ENCODE measurements at places on chromosomes 13 and 19.

GRCh38 chr13:60150538-60150937 is 13.2 kb downstream of the DIAPH3 start:
- DNase-seq: no peak

DNA sequence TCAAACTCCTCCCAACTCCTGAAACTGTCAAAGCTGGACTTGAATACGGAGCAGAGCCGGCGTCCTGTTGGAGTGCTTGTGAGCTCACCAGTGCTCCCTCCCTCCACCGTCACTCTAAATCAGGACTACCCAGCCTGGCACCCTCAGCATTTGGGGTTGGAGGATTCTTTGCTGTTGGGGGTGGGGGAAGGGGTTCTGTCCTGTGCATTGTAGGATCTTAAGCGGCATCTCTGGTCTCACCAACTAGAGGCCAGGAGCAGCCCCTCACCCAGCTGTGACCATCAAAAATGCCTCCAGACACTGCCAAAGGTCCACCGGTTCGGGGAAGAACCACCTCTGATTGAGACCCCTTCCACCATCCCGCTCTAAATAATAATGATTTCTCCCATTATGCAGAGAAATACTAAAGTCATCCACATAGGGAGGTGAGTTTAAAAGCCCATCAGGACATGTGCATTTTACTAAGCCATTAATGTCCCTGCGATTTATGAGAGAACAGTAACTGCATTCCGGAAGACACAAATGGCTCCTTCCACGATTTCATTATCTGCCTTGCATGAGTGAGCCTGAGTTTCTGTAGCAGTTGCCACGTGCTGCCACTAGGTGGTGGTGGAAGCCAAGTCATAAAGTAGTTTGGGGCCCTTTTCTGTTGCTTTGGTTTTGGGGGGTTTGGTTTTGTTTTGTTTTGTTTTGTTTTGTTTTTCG is 16.1 kb upstream of the USP29 start:
- DNase-seq: peak; percentile 62

DNA sequence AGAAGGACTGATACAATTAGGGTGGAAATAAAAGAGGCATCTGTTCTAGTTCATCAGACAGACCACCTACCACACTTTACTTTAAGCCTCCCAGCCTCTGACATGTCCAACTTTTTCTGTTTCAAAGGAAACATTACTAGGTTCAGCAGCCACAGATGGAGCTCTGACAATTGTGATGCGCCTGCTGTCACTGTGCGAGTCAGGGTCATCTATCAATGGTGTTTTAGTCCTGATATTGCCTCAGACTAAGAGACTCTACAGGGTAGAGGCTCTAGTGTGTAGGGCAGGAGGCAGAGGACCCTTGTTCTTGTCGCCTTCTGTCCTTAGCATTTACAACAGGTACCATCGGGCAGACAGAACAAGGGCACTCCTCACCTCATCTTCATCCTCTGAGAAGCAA is 685.0 kb upstream of the SGCG start:
- no peak for DNase-seq

- DNase-seq: no peak
Observed at GRCh38 chr13:106100171-106100919, 435.1 kb downstream of the EFNB2 start.

DNA sequence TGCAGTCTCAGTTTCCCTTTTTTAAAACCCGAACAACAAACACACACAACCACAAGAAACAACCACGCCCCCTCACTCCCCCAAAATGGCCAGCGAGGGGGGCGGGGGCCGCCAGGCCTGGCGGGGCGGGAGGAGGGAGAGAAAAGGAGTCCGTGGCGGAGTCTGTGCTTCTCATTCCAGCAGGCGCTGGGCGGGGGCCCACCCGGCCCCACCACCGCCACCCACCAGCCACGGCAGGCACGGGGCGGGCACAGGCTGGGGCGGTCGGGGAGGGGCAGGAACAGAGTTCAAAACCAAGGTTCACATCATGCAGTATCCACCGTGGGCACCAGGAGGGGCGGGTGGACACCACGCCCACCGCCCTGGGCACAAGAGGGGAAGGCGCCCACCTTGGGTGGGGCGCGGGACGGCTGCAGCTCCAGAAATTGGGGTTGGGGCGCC is 12.9 kb downstream of the DPF1 start:
- no peak for DNase-seq

- DNase-seq: no peak
Observed at GRCh38 chr13:44399074-44399473, 25.4 kb downstream of the SERP2 start.

DNA sequence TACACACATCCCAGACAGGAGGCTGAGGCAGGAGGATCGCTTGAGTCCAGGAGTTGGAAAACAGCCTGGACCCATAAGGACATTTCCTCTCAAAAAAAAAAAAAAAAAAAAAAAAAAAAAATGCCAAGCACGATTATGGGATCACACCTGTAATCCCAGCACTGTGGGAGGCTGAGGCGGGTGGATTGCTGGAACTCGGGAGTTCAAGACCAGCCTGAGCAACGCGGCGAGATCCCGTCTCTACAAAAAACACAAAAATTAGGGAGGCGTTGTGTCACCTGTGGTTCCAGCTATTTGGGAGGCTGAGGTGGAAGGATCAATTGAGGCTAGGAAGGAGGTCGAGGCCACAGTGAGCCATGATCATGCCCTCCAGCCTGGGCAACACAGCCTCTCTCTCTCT is 973 bp upstream of the OCEL1 start:
- no peak for DNase-seq

DNA sequence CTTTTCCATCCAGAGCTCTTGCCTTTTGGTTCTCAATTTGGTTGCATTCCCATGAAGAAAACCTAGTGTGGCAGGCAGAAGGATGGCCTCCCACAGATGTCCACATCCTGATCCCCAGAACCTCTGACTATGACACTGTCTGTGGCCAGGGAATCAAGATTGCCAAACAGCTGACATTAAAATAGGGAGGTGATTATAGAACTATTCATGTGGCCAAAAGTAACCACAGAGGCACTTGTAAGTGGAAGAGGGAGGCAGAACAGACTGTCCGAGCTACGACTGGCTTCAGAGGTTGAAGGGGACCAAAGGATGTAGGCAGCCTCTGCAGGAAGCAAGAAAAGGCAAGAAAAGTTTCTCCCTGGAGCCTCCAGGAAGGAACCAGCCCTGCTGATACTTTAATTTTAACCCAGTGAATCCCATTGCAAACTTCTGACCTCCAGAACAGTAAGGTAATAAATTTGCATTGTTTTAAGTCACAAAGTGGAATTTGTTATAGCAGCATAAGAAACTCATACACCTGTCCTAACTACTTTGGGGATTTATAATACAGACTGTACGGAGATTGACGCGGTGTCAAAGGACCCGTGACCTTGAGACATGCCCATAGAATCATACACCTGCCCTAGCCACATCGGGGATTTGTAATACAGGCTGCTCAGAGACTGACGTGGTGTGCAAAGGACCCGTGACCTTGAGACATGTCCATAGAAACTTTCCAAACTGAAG is 106.5 kb downstream of the ATP11A start:
- no peak for DNase-seq

- no peak for DNase-seq
Observed at GRCh38 chr13:107801621-107802020, 413.7 kb downstream of the LIG4 start.

DNA sequence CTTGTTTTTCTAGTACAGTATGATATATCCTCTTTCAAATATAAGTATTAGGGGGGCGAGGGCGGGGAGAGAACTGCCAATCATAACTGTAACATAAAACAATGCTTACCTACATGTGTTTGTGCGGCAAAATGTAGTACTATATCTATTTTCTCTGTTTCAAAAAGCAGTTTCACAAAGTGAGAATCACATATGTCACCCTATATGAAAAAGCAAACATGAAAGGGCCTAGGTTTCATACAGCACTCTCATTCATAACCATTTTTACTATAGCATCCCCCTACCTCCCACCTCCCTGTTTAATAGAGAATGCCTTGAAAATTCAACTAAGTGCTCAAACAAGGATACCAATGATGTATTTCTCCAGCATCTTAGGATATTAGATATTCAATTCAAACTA is 5.2 kb downstream of the TGDS start:
- DNase-seq: no peak

- DNase-seq: no peak
Observed at GRCh38 chr13:98348466-98349200, 171.6 kb upstream of the RNF113B start.

DNA sequence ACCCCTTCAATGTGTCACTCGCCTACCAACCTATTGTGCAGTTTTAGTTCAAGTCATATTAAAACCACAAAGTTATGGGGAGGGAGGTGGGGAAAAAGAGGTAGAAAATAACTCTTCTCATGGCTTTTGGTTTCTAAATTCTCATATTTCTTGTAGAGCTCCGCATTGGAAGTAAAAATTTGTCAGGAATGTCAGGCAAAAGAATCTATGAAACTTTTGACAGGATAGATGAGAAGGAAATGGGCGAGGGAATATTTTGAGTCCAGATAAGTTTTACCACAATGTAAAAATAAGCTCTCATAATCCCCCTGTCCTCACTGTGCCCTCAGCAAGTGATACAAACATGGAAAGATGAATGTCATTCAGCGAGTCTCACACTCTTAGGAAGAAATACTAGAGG is 270.4 kb downstream of the DLEU7 start:
- DNase-seq: no peak

DNA sequence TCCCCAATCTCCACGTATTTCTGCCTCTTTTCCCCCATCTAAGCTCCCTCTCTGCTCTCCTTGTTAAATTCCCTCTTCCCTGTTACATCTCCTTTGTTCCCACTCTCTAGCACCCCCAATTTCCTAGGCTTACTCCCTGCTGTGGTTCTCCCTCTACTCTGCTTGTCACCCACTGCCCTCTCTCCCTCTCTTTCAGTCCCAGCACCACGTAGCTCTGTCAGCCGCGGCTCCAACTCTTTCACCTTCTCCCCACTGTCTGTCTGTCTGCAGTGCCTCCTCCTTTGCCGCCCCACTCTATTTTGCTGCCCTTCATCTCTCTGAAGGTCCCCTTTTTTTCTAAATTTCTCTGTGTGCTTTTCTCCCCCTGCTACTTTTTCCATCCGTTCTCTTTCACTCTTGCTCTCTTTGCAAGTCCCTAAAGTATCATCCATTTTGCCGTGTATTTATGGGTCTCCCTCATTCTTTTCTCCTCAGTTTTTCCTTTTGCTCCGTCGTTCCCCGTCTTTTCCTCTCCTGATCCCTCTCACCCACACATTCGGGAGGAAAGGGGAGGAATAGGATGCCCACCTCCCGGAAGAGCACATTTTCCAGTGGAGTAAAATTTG is 937 bp downstream of the ZNF841 start:
- no peak for DNase-seq

- no peak for DNase-seq
Observed at GRCh38 chr19:39647918-39648317, 7.8 kb upstream of the LGALS16 start.

GRCh38 chr19:53824134-53824611 is at the start of gene NLRP12:
NLRP12 (minus strand) TSS chr19:53824314; CDS start chr19:53824174, 140 bp downstream.
- no peak for DNase-seq

- no peak for DNase-seq
Observed at GRCh38 chr19:14395262-14395661, 14.0 kb downstream of the ADGRE5 start.

DNA sequence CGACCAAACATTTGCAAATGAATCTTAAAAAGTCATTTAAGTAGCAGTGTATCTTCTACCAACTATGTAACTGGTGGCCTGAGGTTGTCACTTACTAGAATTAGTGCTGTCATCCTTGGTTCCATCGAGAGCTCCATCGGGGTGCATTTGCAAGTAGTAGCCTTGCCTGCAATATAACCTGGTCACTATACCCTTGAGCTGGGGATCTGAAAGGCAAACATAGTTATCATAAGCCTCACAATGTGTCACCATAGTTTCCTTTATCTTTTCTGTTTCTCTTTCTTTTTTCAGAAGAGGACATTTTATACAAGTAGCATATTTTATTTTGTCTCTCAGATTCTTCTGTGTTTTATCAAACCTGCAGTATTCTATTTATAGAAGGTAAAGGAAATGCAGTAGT is 422.6 kb downstream of the ITGBL1 start:
- no peak for DNase-seq

- DNase-seq: peak; percentile 38
Observed at GRCh38 chr19:31054430-31054829, 294.8 kb downstream of the TSHZ3 start.

DNA sequence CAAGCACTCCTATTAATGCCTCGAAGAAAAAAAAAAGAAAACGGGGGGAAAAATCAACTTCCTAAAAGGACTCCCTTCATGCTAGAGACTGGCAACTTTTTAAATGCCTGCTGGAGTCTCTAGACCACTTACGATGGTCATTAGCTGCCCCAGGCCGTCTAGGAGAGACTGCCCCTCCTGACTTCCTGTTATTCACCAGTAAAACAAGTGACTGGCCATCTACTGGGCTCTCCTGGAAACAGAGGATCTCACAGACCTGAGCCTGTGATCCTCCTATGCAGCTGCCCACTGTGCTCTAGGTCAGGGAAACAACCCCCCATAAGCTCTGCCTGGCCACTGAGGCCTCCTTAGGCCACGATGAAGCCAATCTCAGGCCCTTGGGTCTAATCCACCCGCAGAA is 7.4 kb downstream of the ZNF266 start:
- DNase-seq: no peak

GRCh38 chr13:45299194-45299593 is 41.8 kb downstream of the TPT1 start:
- DNase-seq: no peak

- DNase-seq: no peak
Observed at GRCh38 chr13:45702869-45703391, 810 bp downstream of the CBY2 start.

DNA sequence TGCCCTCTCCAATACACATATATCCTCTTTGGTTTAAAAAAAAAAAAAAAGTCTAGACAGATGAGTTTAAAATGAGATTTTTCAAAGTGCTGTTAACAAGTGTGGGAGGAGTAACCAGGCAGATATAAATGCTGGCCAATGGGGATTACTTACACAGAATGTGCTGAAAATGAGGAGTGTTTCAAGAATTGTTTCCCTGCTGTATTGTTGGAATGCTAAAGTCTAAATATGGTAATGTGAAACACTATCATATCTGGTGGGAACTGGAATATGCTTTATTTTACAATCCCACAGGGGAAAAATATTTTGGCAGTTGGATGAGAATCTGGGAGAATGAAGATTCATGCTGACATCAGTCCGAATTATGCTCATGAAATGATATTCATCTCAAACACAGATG is 250.7 kb downstream of the DCT start:
- no peak for DNase-seq

- DNase-seq: no peak
Observed at GRCh38 chr13:76703216-76703615, 183.0 kb downstream of the KCTD12 start.

- no peak for DNase-seq
Observed at GRCh38 chr13:38141792-38142191, 207.9 kb upstream of the UFM1 start.

- no peak for DNase-seq
Observed at GRCh38 chr13:76292031-76292430, 594.2 kb downstream of the KCTD12 start.

DNA sequence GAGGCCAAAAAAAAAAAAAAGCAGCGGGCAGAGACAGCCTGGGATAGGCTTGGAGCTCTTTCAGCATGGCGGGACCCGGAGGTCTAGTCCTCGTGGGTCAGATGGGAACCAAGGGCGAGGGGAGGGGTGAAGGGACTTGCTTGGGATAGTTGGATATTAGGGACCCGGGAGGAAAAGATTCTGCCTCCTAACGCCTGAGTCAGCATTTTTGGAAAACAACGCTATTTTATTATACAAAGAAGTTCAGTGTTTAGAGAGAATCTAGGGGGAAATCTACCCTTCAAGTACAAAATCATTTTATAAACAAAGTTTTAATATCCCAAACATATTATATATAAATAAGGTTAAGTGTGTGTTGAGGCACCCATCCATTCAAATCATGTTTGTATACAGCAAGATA is 156.7 kb downstream of the ZNF536 start:
- no peak for DNase-seq

- peak; percentile 10 for DNase-seq
Observed at GRCh38 chr13:110387451-110388107, 80.5 kb downstream of the COL4A2 start.
